ENCODE measurements at places on chromosomes 5 and 9. TPM values are rescaled to one million over a fixed set of nuclear protein-coding genes. Genes with fewer than 3 reads are reported as not detected.

The C9orf50 gene
- 2.2 TPM for total RNA-seq

The ADAMTSL1 gene
- total RNA-seq: 61.8 TPM

The IL4 gene
- not detected for total RNA-seq

GRCh38 chr5:42228279-42228678, 195.0 kb upstream of the GHR start:
- DNase-seq: no peak

DNA sequence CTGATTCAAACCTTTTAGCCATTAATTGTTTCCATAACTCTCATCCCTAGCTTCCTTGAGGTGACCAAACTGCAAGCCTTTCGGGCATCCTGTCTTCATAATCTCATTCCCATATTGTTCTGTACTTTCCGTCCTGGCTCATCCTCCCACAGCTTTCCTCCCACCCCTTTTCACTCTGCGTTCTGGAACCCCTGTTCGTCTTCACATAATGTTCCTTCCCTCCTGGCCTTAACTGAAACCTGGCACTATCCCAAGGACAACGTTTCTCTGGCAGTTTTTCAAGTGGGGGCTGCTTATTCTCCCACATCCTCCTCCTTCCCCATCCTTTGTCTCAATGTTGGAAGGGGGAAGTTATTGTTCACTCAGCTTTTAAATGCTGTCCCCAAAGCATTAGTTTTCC, 1.5 kb downstream of the ZNF189 start:
- peak; percentile 54 for DNase-seq

- DNase-seq: no peak
These were observed 184.1 kb downstream of the RAPGEF6 start for GRCh38 chr5:131450941-131451340.

GRCh38 chr5:87282269-87282668, 14.6 kb downstream of the RASA1 start:
- no peak for DNase-seq

DNA sequence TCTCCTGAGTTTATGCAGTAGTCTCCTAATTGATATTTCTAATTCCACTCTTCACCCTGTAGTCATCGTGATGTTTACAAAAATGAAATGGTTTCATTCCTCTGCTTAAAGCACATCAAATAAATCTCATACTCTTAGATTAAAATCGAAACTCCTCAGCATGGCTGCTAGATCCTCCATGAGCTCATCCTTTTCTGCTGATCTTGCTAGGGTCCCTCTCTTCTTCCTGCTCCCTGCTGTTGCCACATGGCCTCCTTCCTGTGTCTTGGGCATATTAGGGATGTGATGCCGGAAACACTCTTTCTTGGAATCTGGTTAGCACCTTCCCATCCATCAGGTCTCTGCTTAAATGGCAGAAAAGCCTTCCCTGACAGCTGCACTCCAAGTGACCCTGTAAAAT, 59.5 kb upstream of the MEGF10 start:
- DNase-seq: no peak

- no peak for DNase-seq
These were observed 11.7 kb downstream of the TIMD4 start for GRCh38 chr5:156951359-156951758.

- DNase-seq: no peak
These were observed 83.8 kb upstream of the FAM169A start for GRCh38 chr5:74949976-74950375.

DNA sequence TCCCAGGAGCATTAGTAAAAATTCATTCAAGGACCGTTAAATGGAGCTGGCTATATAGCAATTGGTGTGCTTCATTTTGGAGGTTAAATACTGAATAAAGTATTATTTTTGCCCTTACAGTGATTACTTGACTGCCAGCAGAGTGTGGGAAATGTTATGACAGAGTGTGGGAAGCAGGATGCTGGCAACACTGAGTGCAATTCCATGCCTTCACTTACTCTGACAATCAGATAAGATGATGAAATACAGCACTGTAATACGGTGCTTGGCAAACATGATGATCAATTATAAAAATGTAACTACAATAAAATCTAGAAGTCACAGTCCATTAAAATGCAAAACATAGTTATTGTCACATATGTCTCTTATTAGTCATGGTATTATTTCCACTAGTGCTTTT, 651.3 kb downstream of the PTPRD start:
- DNase-seq: no peak
